ENCODE measurements at places on chromosomes 5 and 9.

GRCh38 chr9:5767968-5768932, 64.7 kb downstream of the ERMP1 start:
- DNase-seq, result no peak

DNA sequence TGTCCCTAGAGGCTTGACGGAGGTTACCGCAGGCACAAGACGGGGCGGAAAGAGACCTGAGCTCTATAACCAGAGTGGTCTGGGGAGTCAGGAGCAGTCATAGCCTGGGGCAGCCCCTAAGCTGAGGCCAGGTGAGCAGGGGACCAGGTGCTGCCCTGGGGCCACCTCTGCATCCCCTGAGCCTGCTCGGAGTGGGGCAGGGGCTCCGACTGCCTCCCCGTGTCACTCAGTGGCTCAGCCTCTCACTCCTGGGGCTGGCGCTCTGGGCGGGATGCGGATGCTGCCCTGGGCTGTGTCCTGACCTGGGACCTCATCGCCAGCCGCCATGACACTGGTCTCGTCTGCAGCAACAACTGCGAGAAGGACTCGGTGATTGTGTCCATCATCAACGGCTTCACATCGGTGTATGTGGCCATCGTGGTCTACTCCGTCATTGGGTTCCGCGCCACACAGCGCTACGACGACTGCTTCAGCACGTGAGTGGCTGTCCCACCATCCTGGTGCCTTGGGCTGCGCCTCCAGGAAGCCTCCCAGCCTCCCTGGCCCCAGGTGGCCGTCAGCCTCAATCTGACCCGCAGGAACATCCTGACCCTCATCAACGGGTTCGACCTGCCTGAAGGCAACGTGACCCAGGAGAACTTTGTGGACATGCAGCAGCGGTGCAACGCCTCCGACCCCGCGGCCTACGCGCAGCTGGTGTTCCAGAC, 8.8 kb upstream of the SLC6A18 start:
- no peak for DNase-seq

DNA sequence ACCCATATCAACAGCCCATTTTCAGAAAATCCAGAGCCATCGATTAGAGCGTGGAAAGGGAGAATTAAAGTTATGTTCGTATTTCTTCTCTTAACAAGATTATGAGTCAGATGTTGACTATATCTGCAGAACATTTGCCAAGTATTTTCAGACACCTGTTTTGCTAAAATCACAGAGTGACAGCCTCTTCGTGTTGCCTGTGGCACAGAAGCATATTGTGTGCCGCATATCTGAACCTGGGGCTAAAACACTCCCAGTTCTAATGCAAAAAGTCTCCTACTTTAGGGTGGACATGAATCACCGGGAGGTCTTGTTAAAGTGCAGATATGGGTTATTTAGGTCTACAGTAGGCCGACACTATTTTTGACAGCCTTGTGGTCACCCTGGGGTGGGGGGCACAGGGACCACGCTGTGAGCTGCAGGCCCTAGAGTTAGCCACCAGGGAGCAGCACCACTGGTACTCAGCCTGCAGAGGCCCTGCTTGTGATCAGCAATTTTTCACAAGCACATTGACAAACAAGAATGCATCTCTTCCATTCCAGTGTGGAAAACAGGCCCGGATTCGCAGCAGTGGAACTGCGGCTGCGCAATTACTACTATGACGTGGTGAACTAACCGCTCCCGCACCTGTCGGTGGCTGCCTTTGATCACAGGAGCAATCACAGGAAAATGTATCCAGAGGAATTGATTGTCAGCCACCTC, 93.5 kb downstream of the SYK start:
- DNase-seq, result no peak

DNA sequence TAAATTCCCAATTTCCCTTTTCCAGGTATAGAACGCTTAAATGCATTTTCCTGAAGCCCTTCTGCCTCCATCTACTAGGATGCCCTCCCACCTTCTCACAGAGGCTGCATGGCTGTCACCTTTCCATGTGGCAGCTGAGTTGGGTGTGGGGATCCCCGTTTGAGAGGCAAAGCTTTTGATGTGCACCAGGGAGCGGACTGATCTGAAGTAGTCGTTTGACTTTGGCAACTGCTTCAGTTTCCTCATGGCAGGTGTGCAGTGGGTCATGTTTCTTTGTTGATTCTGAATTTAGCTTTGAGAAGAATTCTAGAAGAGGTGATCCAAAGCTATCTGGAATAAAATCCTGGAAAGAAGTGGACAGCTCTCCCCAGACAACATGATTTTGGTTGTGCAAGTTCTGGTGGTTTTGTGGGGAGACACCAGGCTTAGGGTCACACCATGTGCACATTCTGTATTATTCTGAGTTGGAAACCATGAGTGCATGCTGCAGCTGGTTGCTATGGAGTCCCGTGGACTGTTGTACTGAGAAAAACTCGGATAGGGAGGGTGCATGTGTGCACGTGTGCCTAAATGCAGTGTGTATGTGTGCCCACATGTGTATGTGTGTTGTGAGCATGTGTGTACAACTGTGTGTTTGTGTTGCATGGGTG, 63.5 kb downstream of the GADD45G start:
- no peak for DNase-seq

DNA sequence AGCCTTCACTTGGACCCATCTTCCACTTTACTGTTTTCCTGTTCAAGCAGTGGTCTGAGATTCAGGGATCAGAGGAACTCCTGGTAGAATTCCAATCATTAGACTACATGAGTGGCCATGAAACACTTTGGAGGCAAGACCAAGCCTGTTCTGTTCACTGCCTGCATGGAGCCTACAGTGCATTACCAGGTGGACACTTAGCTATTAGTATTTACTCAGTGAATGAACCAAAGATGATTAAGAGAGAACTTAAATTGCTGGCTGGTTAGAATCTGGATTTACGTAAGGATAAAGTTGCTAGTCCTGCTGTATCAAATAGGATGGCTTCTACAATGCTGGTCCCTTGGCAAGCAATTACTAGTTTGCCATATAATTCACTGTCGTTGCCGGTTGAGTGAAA, 245.5 kb downstream of the ARRDC3 start:
- DNase-seq, result no peak

DNA sequence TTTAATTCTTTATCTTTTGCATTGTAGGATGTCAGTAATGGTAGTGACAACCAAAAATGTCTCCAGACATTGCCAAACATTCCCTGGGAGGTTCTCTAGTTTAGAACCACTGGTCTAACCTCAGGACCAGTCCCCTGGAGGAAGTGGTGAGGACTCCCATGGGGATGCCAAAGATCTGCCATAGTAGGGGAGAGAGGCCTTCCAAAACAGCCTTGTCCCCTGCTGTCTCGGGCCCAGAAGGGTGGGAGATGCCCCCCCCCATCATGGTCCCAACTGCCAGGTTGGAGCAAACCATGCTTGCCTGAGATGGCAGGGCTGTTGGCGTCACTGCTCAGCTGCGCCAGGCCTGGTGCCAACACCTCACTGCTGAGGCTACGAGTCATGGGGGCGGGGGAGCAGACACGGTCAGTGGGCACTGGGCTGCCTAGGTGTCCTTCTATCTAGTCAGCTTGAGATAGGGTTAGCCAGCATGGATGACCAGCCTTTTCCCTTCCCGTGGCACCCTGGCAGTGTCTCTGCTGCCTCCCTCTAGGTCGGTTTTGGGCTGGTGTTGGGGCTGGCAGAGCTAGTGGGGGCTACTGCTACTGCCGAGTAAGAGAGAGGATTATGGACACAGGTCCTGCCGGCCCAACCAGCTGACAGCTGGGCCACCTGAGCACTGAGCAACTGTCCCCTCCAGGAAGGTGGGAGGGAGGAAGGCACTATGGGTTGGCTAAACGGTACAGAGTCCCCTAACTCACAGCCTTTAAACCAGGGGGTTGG, 8.3 kb upstream of the CXXC5 start:
- no peak for DNase-seq

GRCh38 chr9:98191671-98192502, 550 bp downstream of the CORO2A start:
- DNase-seq, result no peak

Data from NK-92 treated with Interleukin-12 subunit alpha and Interleukin-12 subunit beta, amount 100 ng/mL, for 24 hours (cell line).